ENCODE measurements at places on chromosomes 2 and 18. TPM values are rescaled to one million over a fixed set of nuclear protein-coding genes. Genes with fewer than 3 reads are reported as not detected.

The IER3IP1 gene
- total RNA-seq = 38.7 TPM

The HOXD12 gene
- total RNA-seq = not detected

The NTSR2 gene
- not detected for total RNA-seq

The ZNF638 gene
- total RNA-seq = 112 TPM

The KCNS3 gene
- total RNA-seq = 3.7 TPM

The TMEM169 gene
- 0.51 TPM for total RNA-seq

The CYP1B1 gene
- total RNA-seq = 36.7 TPM

The GCG gene
- not detected for total RNA-seq

The ALLC gene
- not detected for total RNA-seq

The CCDC85A gene
- 0.13 TPM for total RNA-seq

The DOK6 gene
- total RNA-seq = not detected

The CXCR4 gene
- under 0.01 TPM for total RNA-seq

The FSIP2 gene
- total RNA-seq = 0.26 TPM

The PID1 gene
- total RNA-seq = 9.5 TPM
